Effector memory CD4-positive, alpha-beta T cell (primary cell): ENCODE measurements at places on chromosomes 4 and X.

DNA sequence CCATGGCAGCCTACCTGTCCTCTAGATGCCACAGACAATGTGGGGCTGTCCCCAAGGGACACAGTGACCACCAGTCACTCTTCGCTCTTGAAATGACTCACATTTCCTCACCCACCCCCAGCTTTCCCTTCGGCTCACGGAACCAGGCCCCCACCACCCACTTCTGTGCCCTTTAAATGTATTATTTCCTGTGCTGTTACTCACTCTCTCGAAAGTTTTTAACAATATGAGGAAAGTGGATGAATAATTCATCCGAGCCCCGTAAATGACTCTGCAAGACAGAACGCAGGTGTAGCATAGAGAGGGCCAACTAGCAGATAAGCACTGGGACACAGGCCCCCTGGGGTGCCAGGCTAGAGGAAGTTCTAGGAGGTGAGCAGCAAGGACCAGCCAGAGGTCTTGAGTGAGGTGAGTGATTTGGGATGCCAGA, 179.5 kb upstream of the TBL1X start:
- no peak for DNase-seq

DNA sequence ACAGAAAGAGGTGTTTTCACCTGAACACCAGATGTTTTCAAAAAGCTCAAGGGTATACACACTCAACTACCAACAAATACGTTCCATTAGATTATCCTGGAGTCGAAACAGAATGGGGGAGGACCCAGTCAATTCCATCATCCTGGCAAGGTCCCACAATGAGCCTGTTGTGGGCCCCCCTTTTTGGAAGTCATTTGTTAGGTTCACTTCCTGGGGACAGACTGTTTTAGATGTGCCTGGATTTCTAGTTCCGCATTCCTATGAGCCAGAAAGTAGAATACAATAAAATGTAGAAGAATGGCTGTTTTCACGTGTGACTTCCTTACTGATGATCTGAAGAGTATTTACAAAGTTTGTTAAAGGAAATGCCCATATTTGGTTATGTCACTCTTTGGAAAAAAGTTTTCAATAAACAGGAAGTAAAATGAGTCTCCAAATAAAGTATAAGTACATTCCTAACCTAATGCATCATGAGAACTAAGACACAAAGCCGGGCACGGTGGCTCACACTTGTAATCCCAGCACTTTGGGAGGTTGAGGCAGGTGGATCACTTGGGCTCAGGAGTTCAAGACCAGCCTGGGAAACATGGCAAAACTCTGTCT, 192.5 kb downstream of the MAML3 start:
- no peak for DNase-seq

- no peak for DNase-seq
These were observed 348.7 kb upstream of the HAND2 start for GRCh38 chr4:173878701-173879100.

DNA sequence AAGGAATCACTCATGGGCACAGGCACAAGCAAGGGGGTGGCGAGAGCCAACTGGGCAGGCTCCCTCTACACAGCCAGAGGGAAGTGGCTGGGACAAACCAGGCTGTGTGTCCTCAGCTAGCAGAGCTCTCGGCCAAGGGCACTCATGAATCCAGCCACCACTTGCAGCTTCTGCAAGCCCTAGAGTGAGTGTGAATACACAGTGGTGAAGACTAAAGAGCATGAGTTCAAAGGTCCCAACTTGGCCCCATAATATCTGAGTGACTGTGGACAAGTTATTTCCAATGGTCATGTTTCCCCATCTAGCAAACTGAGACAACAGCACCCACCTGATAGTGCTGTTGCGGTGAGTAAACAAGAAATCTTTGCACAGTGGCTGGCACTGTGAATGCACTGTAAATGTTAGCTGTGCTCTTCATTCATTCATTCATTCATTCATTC, 51.7 kb downstream of the ADGRG2 start:
- no peak for DNase-seq

DNA sequence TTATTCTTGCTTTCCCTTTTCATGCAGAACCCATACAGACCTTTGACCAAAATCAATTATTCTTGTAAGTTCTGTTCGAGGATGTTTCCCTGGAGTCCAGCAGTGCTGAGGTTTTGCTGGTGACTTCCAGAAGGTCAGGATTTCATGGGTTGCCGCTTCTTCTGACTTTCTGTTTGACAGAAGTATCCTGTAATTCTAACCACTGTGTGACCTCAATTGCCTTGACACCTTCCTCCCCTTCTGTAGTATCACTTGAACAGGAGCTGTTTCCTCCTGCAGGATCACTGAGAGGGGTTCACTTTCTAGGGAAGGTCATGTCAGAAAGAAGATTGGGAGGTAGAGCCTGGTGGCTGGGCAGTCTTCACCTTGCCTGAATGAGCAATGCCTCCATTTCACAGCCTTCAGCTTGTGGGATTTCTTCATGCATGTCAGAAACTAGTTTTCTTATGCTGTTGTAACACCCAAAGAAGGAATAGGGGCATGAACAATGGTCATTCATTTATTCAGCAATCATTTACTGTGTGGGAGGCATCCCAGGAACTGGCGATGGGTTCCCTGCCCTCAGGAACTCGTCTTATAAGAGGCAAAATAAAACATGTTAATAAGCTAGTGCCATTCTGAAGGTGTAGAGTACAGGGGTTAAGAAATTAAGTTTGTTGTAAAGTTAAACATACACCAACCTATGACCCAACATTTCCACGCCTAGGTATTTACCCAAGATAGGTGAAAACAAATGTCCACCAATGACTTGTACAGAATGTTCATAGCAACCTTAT, 205.9 kb downstream of the SOWAHB start:
- no peak for DNase-seq

DNA sequence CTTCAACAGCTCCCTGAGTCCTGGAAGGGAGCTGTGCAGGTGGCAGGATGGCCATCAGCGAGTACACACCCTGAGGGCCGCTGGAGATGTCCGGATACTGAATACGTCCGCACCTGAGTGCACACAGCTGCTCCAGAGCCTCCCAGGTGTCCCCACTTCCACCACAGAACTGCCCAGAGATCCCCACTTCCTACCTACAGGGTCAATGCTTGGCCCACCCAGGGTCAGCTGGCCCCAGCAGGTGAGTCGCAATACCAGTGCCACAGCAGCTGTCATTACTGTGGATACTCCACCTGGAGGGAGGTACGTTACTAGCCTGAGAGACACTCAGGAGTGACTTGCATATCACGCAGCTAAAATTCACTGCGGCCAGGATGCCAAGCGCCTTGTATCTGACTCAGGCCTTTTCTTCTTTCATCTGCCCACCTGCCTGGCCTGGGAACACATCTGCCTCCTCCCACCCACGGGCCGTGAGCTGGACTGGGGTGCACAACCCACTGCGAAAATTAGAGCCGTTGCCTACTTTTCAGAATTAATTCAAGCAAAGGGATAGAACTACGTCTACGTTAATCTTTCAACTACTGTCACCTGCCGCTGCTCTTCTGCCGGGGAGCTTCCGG, 9.4 kb downstream of the C4orf50 start:
- DNase-seq, result no peak

GRCh38 chr4:99983289-99983943, 33.3 kb upstream of the H2AZ1 start:
- no peak for DNase-seq

GRCh38 chrX:29196501-29196900, 609.3 kb downstream of the IL1RAPL1 start:
- DNase-seq, result no peak

DNA sequence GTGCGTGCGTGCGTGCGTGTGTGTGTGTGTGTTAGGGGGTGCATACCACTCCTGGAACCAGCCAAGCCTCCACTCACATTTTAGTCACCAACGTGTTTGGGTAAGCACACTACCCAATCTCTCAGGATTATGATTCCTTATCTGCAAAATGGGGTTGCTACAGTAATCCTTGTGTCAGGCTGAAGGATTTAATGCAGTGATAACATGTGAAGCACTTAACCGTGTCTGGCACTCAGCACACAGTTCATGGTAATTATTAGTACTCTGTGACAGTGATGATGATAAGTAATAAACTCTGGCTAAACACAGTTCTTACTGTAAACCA, 57.3 kb downstream of the CLDN22 start:
- no peak for DNase-seq

DNA sequence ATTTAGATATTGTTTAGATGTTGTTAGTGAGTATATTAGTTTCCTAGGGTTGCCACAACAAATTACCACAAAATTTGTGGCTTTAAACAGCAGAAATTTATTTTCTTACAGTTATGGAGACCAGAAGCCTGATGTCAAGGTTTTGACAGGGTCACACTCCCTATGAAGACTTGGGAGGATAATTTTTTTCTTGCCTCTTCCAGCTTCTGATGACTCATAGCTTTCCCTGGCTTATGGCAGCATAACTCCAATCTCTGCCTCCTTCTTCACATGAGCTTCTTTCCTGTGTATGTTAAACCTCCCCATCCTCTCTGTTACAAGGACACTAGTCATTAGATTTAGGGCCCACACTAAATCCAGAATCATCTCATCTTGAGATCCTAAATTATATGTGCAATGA, 20.9 kb upstream of the RAB40A start:
- no peak for DNase-seq

DNA sequence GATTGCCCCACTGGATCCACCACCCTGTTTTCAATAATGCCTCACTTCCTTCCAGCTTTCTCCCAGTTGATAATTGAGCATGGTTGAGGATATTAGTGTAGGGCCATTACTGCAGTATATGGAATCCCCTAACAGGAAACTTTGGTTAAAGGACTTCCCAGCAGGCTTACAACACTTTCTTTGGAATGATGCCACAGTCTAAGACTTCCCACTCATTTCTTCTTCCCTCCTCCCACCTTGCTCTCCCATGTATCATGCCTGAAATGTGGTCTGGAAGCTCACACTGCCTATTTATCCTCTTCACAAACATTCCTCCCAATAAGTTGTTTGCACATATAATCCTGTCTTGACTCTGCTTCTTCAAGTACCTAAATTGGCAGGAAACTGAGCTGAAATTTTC, 863.3 kb downstream of the CENPC start:
- no peak for DNase-seq

DNA sequence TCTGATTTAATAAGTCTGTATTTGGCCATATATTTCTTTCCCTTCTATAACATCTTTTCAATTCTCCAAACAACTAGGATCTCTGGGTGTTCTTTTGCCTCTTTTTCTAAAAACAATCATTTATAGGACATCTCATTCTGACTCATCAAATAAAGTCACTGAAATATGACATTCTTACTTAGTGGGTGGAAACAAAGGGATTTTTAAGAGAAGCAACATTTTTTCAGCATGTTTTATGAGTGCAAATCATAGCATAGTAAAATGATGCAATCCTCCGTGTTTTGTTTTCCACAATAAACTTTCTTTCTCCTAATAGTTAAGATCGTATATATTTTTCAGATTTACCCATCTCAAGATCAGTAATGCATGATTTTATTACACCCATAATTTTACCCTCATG, 179.8 kb downstream of the SPCS3 start:
- DNase-seq, result no peak

GRCh38 chrX:130704053-130705038, 198.7 kb downstream of the ENOX2 start:
- DNase-seq, result no peak

- no peak for DNase-seq
These were observed 23.2 kb upstream of the PIGA start for GRCh38 chrX:15358533-15358932.

DNA sequence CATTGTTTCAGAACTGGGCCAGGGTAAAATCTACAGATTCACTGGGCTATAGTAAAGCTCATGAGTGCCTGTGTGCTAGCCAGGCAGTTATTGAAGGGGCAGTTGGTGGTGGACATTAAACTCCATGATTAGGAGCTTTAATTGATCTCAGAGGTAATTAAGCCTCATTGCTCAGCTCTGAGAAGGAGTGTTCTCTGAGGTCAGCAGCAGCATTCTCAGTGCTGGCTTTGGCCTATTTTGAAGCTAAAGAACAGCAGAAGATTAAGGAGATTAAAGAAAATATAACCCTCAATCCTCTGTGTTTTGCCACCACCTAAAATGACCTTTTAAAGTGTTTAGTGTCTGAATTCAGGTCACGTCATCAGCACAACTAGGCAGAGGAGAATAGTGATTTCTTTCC, 42.5 kb downstream of the EGF start:
- DNase-seq, result no peak

DNA sequence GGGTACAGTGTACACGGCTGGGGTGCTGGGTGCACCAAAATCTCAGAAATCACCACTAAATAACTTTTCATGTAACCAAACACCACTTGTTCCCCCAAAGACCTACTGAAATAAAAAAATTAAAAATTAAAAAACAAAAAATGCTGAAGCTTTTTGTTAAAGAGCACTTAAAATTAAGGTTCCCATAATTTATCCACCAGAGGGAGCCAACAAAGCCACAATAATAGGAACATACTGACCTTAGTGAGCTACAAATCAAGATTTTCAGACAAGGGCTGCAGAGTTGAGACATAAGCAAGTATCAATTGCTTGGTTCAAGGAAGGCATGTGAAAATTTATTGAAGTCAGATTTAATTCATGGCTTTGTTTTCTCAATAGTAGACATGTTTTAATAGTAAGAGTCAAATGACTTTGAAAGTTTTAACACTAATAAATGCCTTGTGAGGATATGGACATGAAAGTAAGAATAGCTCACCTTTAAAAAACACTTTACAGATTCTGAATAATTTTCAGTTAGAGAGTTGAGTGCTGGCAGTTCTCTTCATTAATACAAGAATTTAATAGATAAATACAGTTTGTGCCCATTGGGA, 43.0 kb upstream of the SCOC start:
- DNase-seq, result no peak

GRCh38 chr4:17664755-17665154, 50.3 kb downstream of the MED28 start:
- DNase-seq, result no peak

GRCh38 chr4:7150036-7150635, 42.2 kb upstream of the SORCS2 start:
- DNase-seq, result no peak

GRCh38 chr4:88794952-88795351, 97.3 kb upstream of the NAP1L5 start:
- no peak for DNase-seq

DNA sequence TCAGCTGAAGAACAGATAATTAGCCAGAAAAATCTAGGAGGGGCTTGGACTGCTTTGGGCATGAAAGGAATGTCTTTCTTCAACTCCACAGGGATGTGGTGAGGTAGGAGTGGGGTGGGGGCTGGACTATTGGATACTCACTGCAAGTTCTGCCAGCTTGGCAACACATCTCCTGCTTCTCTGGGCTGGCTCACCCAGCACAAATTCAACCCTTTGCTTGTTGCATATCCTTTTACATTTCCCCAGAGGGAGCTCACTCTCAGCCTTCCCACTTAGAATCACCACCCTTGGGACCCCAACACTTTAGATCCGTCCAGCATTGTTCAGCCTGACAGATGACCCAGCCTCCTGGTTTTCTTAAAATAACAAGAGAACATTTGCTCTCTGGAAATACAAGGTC, 120.6 kb downstream of the KDR start:
- DNase-seq, result no peak

DNA sequence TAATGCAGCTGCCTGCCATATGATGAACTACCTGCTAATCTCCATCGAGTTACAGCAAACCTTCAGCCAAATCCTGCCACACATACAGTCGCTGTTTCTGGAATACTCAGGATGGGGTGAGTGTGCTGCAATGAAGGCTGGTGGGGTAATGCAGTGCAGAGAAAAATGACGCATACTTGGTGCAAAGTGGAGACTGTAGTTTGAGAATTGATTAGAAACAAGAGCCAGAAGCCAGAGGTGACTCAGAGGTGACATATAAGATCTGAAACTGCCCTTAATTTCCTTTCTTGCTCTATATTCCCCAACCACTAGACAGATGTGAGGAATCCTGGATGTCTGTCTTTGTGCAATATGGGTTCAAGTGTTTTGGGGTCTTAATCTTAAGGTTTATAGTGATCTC, 22.0 kb downstream of the C4orf54 start:
- no peak for DNase-seq
